Stimulated activated CD8-positive, alpha-beta memory T cell treated with anti-CD3 and anti-CD28 coated beads, Interleukin-12 subunit alpha, Interleukin-12 subunit beta, amount 100 ng/mL, for 4 hours (primary cell): ENCODE measurements at places on chromosomes 16 and 17.
A peak's percentile ranks its signal among the peaks of the same experiment; 100 is the strongest.

- peak; percentile 25 for DNase-seq
Observed at GRCh38 chr17:60600490-60601446, 775 bp downstream of the PPM1D start.

DNA sequence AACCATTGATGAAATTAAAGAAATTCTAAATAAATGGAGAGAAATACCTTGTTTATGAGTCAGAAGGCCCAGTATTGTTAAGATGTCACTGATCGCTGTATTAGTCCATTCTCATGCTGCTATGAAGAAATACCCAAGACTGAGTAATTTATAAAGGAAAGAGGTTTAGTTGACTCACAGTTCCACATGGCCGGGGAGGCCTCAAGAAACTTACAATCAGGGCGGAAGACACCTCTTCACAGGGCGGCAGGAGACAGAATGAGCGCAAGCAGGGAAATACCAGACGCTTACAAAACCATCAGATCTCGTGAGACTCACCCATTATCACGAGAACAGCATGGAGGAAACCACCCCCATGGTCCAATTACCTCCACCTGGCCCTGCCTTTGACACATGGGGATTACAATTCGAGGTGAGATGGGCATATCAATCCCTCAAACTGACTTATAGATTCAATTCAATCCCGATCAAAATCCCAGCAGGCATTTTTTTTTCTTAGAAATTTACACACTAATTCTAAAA is 157.2 kb downstream of the ENGASE start:
- no peak for DNase-seq

GRCh38 chr16:74995986-74996385 is 2.8 kb upstream of the ZNRF1 start:
- no peak for DNase-seq

DNA sequence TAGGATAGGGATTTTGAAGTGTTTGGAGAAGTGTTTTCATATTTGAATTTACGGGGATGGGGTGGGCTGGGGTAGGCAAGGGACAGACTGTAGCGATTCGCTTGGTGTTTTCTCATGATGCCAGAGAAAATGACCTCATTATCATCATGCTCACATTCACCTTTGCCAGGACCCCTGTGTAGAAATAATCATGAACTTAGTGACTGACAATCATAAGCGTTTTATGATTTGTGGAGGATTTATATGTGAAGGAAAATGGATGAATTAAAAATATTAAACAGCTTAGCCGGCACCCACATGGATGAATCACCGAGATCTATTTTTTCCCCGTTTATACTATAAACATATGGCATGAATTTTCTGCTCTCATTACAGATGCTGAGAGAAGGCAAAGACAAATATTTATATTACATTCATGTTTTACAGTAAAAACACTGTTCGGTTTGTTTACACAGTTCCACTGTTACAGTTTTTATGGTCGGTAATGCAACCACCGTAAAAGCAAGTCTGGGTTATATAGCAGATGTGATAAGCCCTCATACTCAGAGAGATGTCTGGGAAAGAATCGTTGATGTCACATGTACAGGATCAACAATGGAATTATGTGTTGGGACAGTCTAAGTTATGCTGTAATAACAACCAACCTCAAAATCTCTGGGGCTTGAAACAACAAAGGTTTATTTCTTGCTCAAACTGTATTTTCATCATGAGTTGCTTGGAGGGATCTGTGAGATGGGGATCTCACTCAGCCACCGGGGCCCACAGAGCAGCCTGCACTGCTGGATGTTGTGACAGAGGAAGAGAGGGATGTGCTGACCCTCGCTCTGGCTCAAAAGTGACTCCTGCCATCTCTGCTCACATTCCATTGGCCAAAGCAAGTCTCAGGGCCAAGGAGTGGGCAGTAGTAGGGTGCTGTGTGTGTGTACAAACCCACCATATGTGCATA is 85.1 kb downstream of the WWOX start:
- no peak for DNase-seq

DNA sequence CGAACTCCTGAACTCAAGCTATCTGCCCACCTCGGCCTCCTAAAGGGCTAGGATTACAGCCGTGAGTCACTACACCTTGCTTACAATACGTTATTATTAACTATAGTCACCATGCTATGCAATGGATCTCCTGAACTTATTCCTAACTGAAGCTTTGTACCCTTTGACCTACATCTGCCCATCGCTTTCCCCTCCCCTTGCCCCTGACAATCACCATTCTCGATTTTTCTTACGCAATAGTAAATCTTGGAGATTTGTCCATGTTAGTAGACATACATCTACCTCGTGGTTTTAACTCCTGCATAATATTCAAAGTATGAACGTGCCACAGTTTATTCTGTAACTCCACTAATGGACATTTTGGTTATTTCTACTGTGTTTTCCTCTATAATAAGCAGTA is 120.6 kb downstream of the NPIPB5 start:
- DNase-seq: no peak

- no peak for DNase-seq
Observed at GRCh38 chr17:37039269-37039668, 90.5 kb downstream of the AATF start.

- DNase-seq: no peak
Observed at GRCh38 chr17:29124135-29124924, 55.9 kb downstream of the MYO18A start.

DNA sequence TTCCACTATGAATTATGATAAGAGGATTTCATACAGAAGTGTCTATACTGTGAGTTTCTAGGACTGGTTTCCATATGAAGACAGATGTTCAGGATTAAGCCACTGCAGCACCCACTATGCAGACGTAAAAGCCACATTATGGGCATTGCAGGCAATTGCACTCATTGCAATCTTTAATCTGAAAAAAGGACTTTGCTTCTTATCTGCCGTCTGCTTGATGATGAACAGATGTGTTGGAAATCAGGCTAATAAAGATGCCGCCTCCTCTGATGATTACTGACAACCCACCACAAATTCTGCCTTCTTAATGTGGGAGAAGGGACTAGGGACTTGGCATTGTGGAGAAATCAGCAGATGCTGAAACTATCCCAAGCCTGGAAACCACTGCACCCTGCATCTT is 276.9 kb downstream of the IRF8 start:
- no peak for DNase-seq

DNA sequence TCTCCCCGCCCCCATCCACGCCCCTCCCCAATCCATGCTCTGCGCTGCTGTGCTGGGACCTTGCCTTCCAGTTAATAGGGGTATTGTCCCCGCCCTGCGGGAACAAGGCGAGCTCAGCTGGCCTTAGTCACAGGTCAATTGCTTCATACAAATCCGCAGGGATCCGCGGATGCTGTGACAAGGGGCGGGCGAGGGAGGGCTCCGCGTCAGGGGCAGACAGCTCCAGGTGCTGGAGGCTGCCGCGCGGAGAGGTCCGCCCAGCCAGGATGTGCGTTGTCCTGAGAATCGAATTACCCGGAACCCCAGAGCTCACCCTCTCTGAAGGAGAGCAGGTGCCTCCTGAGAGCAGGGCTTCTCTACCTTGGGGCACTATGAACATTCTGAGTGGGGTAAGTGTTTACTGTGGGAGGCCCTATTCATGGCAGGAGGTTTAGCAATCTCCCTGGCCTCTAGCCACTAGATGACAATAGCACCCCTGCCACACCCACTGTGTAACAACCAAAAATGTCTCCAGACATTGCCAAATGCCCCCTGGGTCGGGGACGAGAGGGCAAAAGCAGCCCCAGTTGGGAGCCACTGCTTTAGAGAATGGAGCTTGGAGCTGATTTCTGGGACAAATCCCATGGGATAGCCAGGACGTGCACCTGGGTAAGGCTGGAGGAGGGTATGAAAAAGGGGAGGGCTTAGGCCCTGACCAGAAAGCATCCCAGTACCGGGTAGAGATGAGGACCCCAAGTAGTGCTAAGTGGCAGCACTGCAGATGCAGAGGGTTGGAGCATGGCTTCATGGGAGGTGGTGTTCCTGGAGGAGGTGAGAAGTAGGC is 138.2 kb downstream of the CYLD start:
- no peak for DNase-seq

GRCh38 chr17:56595108-56595418 is 1.6 kb downstream of the NOG start:
- no peak for DNase-seq

DNA sequence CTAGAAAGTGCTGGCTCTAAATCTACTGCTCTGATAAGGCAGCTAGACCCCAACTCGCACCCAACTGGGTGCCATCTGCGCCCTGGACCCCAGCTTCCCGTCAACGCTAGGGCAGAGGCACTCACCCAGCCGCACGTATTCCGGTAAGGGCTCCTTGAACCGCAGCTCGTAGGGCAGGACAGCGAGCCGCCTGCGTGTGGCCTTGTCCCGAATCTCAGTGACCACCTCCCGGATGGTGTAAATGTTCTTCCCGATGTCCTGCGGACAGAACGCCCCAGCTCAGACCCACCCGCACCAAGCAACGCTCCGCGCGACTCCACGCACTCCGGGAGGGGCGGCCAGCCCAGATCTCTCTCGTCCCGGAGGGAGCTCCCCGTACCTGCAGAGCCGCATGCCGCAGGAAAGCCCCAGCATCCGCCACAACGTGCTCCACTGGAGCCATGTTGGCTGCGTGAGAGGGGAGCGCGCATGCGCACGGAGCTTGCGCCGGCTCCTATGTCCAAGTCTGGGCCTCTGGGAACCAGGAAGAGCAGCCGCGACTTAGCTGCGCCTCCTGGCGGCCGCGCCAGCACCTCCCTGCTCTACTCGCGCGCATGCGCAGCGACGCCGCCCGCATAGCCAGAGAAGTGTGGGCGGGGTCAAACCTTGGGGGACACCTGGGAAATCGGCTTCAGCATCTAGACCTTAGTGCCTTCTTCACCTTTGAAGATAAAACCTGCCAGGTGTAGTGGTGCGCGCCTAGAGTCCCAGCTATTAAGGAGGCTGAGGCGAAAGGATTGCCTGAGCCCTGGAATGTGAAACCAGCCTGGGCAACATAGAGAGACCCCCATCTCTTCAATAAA is at the start of gene NOB1:
NOB1 (minus strand) TSS at position 458 of the 842 bp plus-strand sequence; CDS start at position 442, 16 bp downstream.
- peak; percentile 96 for DNase-seq
